NCI-H2081 treated with DMSO at 0.1 percent for 48 hours (cell line): ENCODE measurements at places on chromosomes 11 and 22.

- DNase-seq: no peak
Measured at GRCh38 chr22:35587447-35587870, 29.7 kb downstream of the MB start.

DNA sequence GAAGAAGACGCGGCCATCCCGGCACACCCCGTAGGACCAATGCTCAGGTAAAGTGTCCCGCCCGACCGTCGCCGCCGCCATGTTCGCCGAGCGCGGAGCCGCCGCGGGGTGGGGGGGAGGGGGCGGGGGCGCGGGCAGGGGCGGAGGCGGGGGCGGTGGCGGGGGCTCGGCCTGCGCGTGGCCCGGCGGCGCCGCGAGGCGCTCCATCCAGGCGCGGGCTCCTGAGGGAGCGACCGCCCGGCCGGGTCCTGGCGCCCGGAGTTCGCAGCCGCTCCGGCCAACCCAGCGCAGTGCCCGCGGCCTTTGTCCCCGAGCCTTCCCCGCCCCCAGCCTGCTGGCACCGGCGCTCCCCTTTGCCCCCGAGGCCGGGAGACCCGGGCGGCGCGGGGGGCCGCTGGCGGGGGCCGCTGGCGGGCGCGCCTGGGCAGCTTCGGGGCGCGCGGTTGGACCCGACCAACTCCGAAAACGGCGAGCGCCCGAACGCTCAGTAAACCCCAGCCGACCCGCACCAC lies at the start of gene PLEKHA7:
PLEKHA7 (minus strand) TSS at position 94 of the 512 bp plus-strand sequence; CDS start at position 81, 13 bp downstream.
- DNase-seq: no peak

GRCh38 chr11:16844268-16844771 lies 105.9 kb downstream of the C11orf58 start:
- DNase-seq: no peak

DNA sequence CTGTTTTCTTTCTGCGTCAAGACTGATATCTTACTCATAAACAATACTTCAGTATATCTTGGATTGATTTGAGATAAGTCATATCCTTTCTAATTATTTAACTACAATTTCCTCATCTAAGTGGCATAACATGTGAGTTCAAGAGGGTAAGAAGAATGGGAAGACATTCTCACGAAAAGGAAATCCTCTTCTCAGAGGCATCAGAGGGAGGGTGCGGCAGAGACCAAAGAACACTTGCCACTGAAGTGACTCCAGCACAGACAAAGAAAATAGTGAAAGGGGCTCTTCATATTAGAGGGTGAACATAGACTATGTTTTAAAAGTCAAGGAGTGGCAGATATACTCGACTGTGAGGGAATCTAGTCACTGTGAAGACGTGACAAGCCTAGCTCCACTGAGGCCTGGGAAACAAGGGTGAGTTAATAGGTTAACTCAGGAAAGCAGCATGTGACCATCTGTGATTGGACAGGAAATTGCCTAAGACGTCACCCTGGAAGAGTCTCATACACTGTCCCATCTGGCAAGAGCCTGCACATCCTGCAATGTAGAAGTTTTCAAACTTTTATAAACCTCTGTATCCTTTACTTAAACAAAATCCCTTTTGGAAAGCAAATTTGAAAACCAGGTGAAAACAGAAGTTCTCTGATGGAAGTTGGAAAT lies 1.9 kb upstream of the MMP1 start:
- no peak for DNase-seq

- DNase-seq: no peak
Measured at GRCh38 chr11:34564406-34564805, 50.8 kb upstream of the ELF5 start.

GRCh38 chr22:48670731-48671130 lies 1156.9 kb downstream of the BRD1 start:
- DNase-seq: no peak

- no peak for DNase-seq
Measured at GRCh38 chr11:117989351-117990102, 3.3 kb downstream of the IL10RA start.

GRCh38 chr11:120869097-120869496 lies 154.8 kb upstream of the TBCEL start:
- DNase-seq: no peak

- no peak for DNase-seq
Measured at GRCh38 chr22:44777364-44777755, 25.0 kb downstream of the ARHGAP8 start.

DNA sequence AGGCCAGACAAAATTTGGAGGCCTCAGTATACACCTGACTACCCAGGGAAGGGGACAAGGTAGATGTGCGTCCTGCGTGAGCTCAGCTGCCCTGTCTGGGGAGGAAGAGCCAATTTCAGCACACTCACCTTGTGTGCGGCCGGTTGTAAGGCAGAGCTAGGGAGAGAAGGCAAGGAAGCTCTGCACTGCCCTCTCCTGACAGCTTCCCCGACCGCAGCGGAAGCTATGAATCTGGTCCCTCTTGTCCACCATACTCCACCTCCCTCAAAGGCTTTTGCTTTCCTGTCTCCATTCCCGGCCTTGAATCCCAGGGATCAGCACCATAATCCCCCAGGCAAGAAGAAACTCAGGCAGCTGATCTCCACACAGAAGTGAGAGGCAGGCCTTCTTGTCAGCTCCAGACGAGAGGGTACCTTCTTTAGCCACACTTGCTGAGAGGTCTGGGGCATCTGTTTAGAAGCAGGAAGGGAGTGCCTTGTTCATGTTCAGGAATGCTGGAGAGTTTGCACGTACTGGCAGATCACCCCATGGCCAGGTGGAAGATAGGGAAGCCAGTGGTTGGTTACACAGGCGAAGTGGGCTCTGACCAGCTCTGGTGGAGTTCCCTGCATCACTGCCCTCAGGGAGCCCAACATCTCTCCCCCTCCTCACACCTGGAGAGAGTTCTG lies 62.5 kb downstream of the FEZ1 start:
- DNase-seq: no peak

DNA sequence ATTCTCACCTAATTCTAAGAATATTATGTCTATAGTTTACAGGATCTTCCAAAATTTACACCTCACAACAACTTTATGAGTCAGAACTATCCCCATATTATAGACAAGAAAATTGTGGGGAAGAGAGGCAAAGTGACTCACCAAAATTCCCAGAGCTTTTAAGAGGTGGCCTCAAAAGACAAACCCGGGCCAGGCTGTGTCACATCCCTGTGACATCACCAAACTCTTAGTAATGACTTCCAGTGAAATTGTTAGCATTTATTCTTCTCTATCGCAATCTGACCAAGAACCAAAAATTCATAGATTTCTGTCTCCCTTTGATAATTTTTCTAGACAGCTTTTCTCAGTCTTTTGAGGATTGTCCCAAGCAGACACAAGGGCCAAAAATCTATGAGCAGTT lies 134.3 kb downstream of the SNX19 start:
- no peak for DNase-seq

- no peak for DNase-seq
Measured at GRCh38 chr11:6531267-6531752, 34.2 kb downstream of the DNHD1 start.

DNA sequence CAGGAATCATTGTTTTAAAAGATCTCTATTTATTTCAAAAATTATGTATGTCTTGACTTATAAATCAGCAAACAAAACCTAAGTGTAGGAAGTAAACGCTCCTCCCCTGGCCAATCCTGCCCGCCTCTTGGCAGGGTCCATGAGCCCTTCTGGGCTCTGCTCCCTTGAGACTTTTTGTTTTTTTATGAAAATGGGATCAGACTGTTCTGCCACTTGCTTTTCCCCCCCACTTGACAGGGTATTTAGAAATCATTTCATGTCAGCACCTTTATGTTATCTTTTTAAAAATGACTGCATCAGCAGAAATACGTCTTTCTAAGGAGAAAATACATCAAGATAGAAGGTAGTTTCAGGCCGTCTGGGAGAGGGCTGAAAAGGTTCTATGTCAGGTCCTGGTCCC lies 35.6 kb downstream of the FBLN1 start:
- DNase-seq: no peak

- no peak for DNase-seq
Measured at GRCh38 chr11:45411228-45411946, 125.2 kb upstream of the SYT13 start.

GRCh38 chr11:99952816-99953215 lies 734.3 kb upstream of the ARHGAP42 start:
- DNase-seq: no peak

DNA sequence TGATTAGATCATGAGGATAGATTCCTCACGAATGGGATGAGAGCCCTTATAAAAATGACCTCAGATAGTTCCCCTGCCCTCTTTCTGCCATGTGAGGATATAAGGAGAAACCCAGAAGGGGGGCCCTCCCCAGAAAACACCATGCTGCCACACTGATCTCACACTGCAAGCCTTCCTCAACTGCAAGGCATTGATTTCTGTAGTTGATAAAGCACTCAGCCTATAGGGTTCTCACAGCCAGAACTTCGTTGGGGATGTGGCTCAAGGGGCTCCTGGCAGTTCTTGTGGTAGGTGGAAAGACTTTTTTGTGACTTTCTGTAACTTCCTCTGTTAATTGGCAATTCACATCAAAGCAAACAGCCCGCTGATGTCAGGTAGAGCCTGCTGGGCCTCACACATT lies 108.9 kb downstream of the CD44 start:
- no peak for DNase-seq

DNA sequence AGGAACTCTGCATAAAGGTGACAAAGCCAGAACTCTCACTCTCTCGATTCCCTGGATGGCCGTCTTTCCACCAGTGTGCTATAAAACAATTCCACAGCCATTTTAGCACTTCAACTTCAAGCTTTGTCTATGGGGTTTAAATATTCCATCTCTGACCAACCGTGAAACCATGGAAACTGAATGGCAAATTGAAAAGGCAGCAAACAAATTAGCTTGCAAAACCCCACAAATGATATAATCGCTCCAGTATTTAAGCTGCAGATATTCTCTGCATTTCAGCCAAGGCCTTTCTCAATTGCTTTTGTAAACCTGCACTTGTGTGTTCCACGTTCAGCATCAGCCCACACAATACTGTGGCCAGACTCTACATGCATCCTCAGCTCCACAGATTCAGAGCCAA lies 131.7 kb upstream of the ISX start:
- no peak for DNase-seq

DNA sequence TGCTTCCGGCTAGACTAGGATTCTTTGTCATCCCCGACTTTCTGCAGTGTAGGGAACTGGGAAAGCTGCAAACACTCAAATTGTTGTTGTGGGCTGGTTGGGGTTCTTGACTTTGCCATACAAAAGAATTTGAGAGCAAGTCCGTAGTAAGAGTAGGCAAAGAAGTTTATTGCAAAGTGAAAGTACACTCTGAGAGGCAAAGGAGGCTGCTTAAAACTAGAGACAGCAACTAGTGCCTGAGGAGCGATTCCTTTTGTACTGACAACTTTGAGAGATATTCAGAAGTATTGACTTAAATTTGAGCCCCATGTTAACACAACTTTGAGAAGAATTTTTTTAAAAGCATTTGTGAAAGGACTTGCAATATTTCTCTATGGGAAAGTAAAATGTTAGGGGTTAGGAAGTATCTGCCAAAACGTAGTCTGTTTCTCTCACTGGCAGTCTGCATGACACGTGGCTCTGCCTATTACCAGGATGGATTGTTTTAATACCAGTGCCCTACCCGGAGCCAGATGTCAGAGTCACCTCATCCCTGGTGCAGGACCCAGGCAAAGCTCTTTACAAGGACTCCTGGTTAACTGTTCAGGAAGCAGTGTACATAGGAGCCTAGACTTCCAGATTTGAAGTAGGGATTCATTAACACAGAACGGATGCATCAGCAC lies 85.0 kb upstream of the CLPB start:
- DNase-seq: no peak

GRCh38 chr11:25993016-25993415 lies 338.9 kb upstream of the ANO3 start:
- DNase-seq: no peak

GRCh38 chr11:27339941-27340340 lies 23.1 kb downstream of the CCDC34 start:
- no peak for DNase-seq

DNA sequence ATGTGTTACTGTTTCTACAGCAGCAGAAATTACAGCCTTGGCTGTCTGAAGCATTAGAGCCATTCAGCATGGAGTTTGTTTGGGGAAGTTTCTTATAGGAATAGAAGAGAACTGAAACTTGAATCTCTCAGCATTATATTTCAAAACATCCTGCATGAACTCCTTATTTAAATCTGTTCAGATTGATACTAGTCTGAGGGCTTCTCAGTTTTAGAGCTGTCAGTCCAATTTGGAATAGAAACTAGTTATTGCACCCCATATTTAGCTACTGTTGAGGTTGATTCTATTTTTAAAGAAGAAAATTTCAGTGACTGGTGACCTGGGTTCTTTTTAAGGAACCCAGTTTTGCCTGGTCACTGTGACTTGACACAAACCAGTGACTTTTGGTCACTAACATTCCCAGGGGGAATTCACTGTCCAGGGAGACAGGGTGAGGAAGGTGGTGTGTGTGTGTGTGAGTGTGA lies 126.0 kb upstream of the TTC12 start:
- DNase-seq: no peak

DNA sequence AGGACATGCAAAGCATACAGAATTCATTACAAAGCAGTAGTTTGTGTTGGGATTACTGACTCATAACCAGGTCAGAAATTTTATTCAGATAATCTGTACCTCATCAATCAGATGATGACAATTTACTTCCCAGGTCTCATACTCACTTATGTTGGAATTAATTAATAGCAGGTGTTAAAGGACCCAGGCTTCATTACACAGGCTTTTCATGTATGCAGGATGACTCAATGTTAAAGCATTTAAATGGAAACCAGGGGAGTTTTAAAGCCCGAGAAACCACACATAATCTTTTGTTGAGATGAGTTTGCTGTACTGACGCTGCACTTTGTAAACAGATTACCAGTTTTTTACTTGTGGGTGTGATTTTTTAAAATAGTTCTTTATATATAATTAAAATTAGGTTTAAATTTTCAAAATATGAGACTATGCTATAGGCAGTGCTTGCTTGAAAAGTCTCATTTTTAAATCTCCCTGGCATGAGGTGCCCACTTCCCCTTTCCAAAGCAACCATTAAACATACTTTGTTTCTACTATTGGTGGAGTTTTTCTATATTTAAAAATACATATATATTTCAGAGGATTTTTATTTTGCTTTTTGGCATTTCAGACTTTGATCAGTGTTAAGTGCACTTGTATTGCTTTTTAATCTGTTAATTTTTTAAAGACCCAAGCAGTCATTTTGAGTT lies 41.0 kb downstream of the CEP57 start:
- no peak for DNase-seq

GRCh38 chr11:46607516-46607915 lies 9.5 kb downstream of the HARBI1 start:
- DNase-seq: no peak

GRCh38 chr11:116688202-116688540 lies 84.6 kb downstream of the BUD13 start:
- no peak for DNase-seq

- no peak for DNase-seq
Measured at GRCh38 chr11:134655189-134655989, 243.3 kb upstream of the B3GAT1 start.
